ENCODE measurements at places on chromosomes 16 and 17. TPM values are rescaled to one million over a fixed set of nuclear protein-coding genes. Genes with fewer than 3 reads are reported as not detected.

DNA sequence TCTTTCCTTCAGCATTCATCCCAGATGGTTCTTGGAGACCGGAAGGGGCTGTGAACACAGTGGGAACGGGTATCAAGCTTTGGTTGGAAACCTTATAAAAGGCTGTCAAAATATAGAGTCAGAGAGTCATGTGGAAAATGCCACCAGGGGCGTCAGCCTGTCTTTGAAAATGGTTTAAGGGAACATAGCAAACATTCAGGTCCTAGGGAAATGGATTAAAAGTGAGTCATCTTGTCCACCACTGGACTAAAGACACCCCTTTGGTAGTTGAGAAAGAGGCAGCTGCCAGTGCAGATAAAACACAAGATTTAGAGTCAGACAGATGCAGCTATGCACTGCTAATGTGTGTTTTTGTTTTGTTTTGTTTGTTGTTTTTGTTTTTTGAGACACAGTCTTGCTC is 47.8 kb upstream of the BCO1 start:
- DNase-seq: no peak

DNA sequence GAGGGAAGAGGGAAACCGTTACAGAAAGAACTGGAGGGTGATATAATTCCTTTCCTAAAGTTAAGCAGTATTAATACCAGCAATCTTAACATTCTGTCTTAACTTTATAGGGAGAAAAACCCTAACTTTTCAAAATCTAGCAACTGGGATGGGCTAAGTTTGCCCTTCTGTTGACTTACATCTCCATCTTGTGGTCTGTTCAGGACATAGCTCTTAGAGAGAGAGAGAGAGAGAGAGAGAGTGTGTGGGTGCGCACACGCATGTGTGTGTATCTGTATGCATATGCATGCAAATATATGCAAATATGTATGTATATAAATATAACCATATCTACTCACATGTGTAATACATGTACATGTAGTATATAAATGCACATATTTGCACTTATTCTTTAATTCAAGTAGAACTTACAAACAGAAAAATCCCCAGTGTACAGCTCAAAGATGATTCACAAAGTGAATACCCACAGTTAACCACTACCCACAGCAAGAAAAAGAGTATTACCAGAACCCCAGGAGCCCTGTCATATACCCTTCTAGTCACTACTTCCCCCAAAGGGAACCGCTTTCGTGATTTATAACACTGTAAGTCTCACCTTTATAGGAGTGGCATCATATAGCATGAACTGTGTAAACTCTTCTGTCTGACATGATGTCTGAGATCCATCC is 46.5 kb downstream of the STX8 start:
- no peak for DNase-seq

DNA sequence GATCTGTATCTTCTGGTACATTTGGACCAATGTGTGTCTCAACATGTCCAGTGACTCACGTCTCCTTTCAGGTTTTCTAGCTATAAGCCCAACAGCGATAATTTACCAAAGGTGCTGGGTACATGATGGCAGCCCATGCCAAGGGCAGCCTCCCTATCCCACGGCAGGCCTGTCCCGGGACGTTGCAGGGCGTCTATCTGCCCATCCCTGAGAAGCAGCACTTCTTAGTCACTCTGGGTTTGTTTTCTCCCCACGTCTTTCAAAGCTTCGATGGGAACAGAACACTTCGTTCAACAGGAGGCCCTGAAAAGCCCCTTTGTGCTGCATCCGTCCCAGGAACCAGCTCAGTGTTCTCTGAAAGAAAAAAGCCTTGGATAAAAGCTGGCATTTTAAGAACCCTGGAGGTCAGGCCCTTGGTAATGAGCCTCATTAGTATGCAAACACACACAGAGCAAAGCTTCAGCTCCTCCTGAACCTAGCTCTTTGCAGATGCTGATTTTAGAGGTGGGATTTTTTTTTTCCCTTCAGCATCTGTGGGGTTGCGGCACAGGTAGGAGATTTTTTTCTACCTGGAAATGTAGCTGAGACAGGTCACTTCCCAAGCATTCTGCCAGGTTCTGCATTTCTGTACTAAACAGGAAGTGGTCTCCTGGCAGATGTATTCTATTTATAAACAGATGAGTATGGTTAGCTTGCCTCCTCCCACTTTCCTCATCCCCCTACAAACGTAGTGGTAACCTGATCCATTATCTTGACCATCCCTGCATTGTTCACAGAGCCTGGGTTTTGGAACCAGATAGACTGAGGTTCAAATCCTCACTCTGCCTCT is 17.5 kb upstream of the MT4 start:
- no peak for DNase-seq

GRCh38 chr16:87227296-87227951 is 89.8 kb downstream of the C16orf95 start:
- DNase-seq: no peak

GRCh38 chr16:73794994-73795393 is 501.6 kb upstream of the PSMD7 start:
- DNase-seq: no peak

DNA sequence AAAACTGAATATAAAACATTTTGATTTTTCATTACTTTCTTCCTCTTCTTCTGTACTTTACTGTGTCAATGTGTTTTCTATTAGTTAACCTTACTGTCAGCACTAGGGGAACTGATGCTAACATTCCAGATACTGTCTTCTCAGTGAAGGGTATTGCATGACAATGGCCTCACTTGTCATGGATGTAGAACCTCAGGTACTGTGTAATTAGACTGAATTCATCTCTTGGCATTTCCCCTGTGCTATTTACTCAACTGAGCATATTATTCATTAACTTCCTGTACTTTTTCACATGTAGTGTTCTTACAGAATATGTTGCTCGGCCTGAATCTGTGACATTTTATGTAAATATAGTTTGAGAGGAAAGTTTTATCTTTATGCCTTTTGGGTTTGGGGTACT is 237.0 kb downstream of the CA10 start:
- no peak for DNase-seq

GRCh38 chr17:32658470-32659418 is 172.0 kb downstream of the CDK5R1 start:
- DNase-seq: no peak

- DNase-seq: no peak
Measured at GRCh38 chr16:7211781-7212180, 120.9 kb upstream of the RBFOX1 start.

- no peak for DNase-seq
Measured at GRCh38 chr17:5699814-5700213, 115.5 kb upstream of the NLRP1 start.

GRCh38 chr16:89687092-89687940 is 827 bp downstream of the CDK10 start:
- no peak for DNase-seq

GRCh38 chr16:11792410-11793241 is 4.4 kb downstream of the ZC3H7A start:
- DNase-seq: no peak

The TENT4B gene
- 7.8 TPM for total RNA-seq

The ELMO3 gene
- 0.89 TPM for total RNA-seq

The RUNDC3A gene
- total RNA-seq: 0.49 TPM

The SMIM5 gene
- total RNA-seq: 11.4 TPM
